ENCODE measurements at places on chromosomes 11 and 22.

- no peak for DNase-seq
These were observed 17.9 kb downstream of the SWAP70 start for GRCh38 chr11:9681583-9682372.

GRCh38 chr11:119992171-119993051 lies 145.5 kb downstream of the TRIM29 start:
- no peak for DNase-seq

GRCh38 chr11:116353589-116353988 lies 419.2 kb downstream of the BUD13 start:
- no peak for DNase-seq

GRCh38 chr11:121606354-121606753 lies 153.6 kb upstream of the SORL1-AS1 start:
- no peak for DNase-seq

DNA sequence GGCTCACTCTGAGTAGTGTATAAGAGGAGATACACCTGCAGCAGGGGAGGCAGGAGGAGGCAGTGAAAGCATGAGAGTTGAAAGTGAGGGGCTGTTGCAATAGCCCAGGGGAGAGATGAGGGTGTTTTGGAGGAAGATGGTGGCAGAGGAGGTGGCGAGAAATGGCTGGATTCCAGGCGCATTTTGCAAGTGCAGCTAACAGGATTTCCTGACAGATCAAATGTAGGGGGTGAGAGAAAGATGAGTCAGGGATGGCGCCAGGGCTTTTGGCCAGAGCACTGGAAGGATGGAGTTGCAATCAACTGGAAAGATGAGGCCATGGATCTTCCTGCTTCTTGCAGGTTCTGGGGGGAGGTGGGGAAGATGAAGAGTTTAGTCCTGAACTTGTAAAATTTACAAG lies 16.8 kb upstream of the TSPAN18 start:
- DNase-seq = no peak

DNA sequence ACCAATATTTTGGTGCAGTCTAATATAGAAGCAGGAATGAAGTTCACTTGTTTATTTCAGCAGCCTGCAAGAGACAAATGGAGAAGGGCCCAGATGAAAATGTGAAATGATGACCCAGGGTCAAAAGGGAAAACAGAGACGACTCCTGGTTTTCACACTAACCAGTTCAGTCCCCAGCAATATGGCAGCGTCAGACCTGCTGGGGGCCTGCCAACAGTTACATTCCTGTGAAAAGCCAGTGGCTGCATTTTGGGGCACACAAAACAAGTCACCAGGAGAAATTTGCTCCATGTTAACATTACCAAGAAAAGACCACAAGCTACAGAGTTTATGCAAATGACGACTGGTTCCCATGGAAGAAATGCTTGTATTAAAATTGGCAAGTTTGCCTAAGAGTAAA lies 80.2 kb downstream of the CCDC34 start:
- no peak for DNase-seq

GRCh38 chr11:111834432-111835163 lies 36.8 kb downstream of the ALG9 start:
- no peak for DNase-seq

GRCh38 chr22:41579997-41580355 lies 9.7 kb downstream of the PMM1 start:
- no peak for DNase-seq

- DNase-seq = peak; percentile 8
These were observed 862 bp upstream of the CENATAC start for GRCh38 chr11:118996926-118997626.

GRCh38 chr22:44729391-44730021 lies 22.9 kb upstream of the ARHGAP8 start:
- DNase-seq = no peak

DNA sequence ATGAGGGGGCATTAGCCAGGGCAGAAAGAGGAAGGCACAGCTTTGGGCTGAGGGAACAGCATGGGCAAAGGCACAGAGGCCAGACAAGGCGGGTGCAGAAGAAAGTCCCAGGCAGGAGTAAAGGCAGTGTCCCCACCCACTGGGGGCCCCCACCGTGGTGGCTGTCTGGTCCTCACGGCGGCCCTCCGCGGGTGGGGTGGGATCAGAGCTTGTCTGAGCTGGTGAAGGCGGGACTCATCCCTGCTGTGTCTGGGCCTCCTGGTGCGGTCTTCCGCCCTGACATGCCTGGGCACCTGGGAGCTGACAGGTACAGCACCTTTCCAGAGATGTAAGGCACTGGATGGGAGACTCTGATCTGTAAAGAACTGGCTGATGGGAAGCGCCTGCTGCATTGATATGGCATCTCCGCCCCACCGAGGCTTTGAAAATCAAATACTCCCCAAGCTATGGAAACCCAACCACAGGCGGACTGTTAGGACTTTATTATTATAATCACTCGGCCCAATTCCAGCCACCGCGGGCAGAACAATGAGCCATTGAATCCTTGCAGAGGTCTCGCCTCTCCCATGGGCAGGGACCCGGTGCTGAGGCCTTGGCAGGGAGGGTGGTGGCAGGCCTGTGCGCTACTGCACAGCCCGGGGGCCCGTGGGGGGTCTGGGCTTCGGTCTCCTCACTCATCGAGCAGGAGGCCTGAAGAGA lies 14.2 kb upstream of the GNB1L start:
- no peak for DNase-seq

DNA sequence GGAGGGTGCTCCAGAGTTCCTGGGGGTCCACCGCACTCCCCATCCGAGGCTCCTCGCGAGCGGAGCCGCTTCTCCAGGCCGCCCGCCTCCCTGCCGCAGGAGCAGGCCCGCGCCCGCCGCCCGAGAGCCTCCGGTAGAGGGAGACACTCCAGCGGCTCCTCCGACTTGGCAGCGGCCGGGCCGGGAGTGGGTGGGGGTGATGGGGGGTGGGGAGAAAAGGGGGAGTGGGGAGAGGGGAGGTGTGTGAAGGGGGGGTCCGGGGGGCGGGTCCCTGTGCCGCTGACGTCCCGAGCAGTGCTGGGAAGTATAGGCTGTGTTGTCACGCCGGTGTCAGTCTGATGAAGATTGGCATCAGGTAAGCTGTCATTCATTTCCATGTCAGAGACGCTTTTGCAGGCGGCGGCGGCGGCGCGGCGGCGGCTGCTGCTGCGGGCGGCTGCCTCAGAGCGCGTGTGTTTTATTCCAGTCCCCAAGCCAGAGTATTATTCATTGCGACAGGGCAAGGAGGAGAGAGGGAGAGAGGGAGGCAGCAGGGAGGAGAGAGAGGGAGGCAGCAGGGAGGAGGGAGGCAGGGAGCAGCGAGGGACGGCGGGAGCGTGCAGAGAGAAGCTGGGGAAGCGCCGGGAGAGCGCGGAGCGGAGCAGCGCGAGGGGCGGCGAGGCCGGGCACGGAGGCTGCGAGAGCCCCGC lies at the start of gene PKNOX2:
PKNOX2 (plus strand) TSS at position 330 of the 689 bp plus-strand sequence. CDS start 186,555 bp downstream, outside the sequence.
- DNase-seq = peak; percentile 64

- no peak for DNase-seq
These were observed 358.9 kb downstream of the CTTN start for GRCh38 chr11:70757241-70757640.

GRCh38 chr11:103541186-103541795 lies 432.1 kb downstream of the DYNC2H1 start:
- DNase-seq = no peak

- DNase-seq = no peak
These were observed 6.0 kb downstream of the TBCEL start for GRCh38 chr11:121029813-121030445.

DNA sequence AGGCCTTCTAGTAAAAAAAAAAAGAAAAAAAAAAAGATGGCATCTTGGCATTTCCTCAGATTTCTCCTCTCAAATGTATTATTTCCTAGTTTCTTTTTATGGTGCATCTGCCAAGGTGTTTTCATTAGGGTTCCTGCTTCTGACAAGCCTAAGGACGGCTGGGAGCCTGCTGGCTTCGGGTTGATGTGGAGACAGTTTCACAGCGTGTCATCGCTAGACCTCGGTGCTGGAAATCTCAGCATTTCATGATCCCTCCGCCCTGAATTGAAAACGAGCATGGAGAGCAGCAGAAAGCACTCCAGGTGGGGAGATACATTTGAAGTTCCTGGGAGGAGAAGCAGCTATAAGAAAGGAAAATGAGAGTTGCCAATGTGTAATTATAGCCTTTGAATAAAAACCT lies 283.9 kb upstream of the CNTN5 start:
- DNase-seq = no peak

GRCh38 chr22:31138126-31138525 lies 2.2 kb downstream of the PLA2G3 start:
- DNase-seq = no peak

DNA sequence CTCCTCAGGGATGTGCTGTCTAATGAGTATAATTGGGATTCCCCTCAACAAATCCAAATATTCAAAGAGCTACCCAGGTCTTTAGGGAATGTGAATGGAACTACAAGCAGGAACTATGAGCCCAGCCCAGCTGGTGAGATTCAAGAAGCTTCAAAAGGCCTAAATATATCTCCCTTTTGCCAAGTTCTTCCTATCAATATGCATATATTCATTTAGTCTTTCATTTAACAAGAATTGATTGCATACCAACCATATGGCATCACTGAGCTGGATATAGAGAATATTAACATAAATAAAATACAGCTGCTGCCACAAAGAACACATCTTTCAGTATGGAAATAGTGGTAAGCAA lies 58.9 kb upstream of the PRSS23 start:
- no peak for DNase-seq

DNA sequence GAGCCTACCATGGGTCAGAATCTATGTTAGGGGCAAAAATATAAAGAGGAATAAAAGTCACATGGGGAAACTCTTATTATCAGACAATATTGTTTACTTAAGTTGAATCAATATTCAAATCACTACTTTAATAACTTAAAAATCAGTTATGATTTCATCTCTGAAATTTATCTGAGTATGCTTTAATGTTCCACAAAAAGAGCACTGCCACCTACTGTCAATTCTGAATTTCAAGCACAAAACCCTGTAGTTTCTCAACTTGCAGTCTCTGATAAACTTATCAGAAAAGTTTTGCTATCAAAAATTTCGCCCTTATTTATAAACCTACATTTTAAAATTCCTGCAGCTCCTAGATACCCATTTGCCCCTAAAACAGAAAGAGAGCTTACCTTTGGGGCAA lies 47.3 kb downstream of the RDX start:
- DNase-seq = no peak

- no peak for DNase-seq
These were observed 3.8 kb downstream of the SUSD2 start for GRCh38 chr22:24185001-24185500.

GRCh38 chr11:14335712-14336111 lies 23.3 kb downstream of the RRAS2 start:
- DNase-seq = no peak

DNA sequence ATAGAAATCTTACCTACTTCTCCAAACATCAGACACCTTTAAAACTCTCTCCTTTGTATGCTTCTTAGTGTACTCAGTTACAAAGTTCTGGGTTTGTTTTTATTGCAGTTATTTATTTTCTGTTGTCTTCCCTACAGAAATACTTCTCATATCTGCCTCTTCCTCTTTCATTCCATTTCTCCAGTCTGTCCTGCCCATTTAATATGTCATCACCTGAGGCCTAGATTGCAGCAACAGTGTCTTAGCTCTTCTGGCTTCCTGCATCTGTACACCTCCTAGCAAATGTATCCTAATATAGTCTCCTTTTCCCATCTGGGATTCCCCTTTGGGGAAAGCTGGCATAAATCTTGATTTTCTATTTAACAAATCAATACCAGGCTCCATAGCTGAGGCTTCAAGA lies 34.9 kb upstream of the PCF11 start:
- DNase-seq = no peak

GRCh38 chr11:69170704-69171103 lies 15.0 kb downstream of the SMIM38 start:
- no peak for DNase-seq

GRCh38 chr22:32016081-32016480 lies 27.0 kb upstream of the SLC5A1 start:
- no peak for DNase-seq

GRCh38 chr11:35787013-35787504 lies 124.5 kb downstream of the TRIM44 start:
- DNase-seq = no peak

DNA sequence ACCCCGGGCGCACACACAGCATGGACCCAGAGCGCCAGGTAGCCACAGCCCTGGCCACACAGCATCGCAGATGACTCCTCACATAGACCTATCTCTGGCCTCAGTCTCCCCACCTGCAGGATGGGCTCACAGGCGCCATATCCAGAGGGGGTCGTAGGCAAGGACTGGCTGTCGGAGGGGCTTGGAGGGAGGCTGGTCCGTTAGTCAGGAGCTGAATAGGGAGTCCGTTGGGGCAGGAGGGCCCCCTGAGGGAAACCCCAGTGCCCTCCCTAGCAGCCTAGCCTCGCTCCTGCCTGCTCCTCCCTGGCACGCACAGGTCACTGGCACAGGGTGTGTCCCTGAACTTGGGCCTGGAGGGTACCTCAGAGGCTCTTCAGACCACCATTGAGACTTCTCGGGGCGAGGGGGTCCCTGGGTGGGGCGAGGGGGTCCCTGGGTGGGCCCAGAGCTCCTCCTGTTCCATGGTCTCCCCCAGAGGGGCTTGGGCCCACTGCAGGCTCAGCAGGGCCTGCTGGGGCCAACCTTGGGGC lies 2.0 kb downstream of the PLXNB2 start:
- DNase-seq = no peak

- DNase-seq = no peak
These were observed 140.7 kb upstream of the NAV2 start for GRCh38 chr11:19571906-19572305.

DNA sequence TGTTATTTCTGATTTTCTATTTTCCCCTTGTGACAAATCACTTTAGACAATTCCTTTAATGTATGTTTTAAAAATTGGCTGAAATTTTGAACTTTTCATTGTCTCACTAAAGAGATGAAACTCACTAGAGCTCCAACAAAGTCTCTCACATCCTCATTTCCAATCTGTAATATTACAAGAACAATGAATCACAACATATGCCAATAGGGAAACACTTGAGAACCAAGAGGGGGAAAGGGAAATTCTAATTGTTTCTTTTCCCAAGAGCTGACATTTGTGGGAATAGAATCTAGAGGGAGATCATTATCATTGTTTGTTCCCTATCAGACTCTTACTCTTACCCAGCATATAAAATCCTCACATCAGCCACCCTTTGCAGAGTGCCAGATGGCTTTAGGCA lies 28.2 kb downstream of the OR10D3 start:
- no peak for DNase-seq

GRCh38 chr11:108364159-108364558 lies 103.2 kb downstream of the C11orf65 start:
- no peak for DNase-seq

GRCh38 chr11:9344061-9344680 lies 29.8 kb upstream of the TMEM41B start:
- no peak for DNase-seq

GRCh38 chr22:30078320-30079311 lies 1.6 kb upstream of the HORMAD2 start:
- DNase-seq = no peak

Measured in activated CD4-positive, alpha-beta T cell treated with anti-CD3 and anti-CD28 coated beads for 4 hours (primary cell).